ENCODE measurements at places on chromosomes 6 and 20. TPM values are rescaled to one million over a fixed set of nuclear protein-coding genes. Genes with fewer than 3 reads are reported as not detected.

TULP1 gene
- total RNA-seq = not detected

SLC52A3 gene
- not detected for total RNA-seq

KIFC1 gene
- 54.7 TPM for total RNA-seq

TMC2 gene
- not detected for total RNA-seq

SNRNP48 gene
- total RNA-seq = 18.0 TPM

SLC44A4 gene
- total RNA-seq = 0.12 TPM

IMPG1 gene
- total RNA-seq = not detected

CST2 gene
- not detected for total RNA-seq

HDGFL1 gene
- not detected for total RNA-seq

TCP11 gene
- total RNA-seq = not detected

ZSWIM3 gene
- total RNA-seq = 5.8 TPM

PLA2G7 gene
- not detected for total RNA-seq

OSTM1 gene
- total RNA-seq = 22.5 TPM

GGTLC1 gene
- total RNA-seq = not detected

RSPO3 gene
- total RNA-seq = not detected

COL11A2 gene
- total RNA-seq = 0.61 TPM

ADGRG6 gene
- total RNA-seq = not detected

HNF4A gene
- total RNA-seq = not detected

GNMT gene
- 0.60 TPM for total RNA-seq

POU5F1 gene
- total RNA-seq = not detected

DACT2 gene
- total RNA-seq = 2.3 TPM

ZFP57 gene
- total RNA-seq = 2.7 TPM

WFDC10B gene
- total RNA-seq = not detected

PTCRA gene
- not detected for total RNA-seq

TPD52L1 gene
- 0.29 TPM for total RNA-seq

MLIP gene
- total RNA-seq = not detected

OR2H1 gene
- not detected for total RNA-seq

OLIG3 gene
- total RNA-seq = not detected

Measured in activated T-helper 1 cell treated with anti-CD3 and anti-CD28 coated beads, Interleukin-12 subunit alpha, Interleukin-12 subunit beta, Interleukin-2, Interleukin-4 antibody, amounts not matched to agents 30 ng/mL and 10 ng/mL and 1 ng/mL, durations not matched to agents 14 hours and 24 hours and 36 hours (primary cell).